ENCODE measurements at places on chromosomes 11 and 22.

GRCh38 chr11:120224972-120225909 is 14.4 kb downstream of the OAF start:
- no peak for DNase-seq

GRCh38 chr11:77052518-77052917 is 14.3 kb upstream of the CAPN5 start:
- DNase-seq, result no peak

GRCh38 chr11:95231127-95231880 is at the start of gene SESN3:
Gene SESN3, minus strand, starts transcription at chr11:95231202. Its CDS starts 342 bp downstream, at chr11:95230860.
- DNase-seq, result peak; percentile 99

DNA sequence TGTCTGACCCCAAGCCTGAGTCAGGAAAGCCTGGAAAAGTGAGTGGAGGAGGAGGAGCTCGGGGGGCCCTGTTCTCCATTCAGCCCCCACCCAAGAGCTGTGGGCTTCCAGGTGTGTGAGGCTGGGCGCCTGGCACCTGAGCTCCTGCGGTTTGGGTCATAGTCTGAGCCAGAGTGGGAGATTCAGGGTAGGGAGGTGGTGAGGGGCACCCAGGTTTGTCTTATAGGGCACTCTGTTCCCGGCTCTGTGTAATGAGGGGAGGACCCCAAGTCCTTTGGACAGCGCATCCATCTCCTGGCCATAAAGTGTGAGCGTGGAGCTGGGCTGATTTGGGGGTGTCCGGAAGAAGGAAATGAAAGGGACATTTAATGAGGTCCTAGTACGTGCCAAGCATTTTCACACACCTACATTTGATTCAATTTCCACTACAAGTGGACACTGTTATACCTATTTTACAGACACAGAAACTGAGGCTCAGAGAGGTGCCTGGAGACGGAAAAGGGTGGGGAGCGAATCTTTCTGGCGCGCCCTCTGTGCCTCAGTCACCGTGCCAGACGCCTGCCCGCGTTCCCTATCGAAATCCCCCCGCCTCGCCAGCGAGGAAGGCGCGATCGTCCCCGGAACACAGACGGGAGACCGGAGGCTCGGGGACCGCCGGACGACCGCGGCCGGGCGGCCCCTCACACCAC is 1.2 kb downstream of the NPTXR start:
- DNase-seq, result no peak

GRCh38 chr22:17915676-17916075 is 108.7 kb downstream of the MICAL3 start:
- no peak for DNase-seq

- DNase-seq, result no peak
Measured at GRCh38 chr11:119306373-119306890, 10.5 kb downstream of the MCAM start.

- DNase-seq, result peak; percentile 81
Measured at GRCh38 chr22:35376728-35377472, 4.0 kb upstream of the HMOX1 start.

DNA sequence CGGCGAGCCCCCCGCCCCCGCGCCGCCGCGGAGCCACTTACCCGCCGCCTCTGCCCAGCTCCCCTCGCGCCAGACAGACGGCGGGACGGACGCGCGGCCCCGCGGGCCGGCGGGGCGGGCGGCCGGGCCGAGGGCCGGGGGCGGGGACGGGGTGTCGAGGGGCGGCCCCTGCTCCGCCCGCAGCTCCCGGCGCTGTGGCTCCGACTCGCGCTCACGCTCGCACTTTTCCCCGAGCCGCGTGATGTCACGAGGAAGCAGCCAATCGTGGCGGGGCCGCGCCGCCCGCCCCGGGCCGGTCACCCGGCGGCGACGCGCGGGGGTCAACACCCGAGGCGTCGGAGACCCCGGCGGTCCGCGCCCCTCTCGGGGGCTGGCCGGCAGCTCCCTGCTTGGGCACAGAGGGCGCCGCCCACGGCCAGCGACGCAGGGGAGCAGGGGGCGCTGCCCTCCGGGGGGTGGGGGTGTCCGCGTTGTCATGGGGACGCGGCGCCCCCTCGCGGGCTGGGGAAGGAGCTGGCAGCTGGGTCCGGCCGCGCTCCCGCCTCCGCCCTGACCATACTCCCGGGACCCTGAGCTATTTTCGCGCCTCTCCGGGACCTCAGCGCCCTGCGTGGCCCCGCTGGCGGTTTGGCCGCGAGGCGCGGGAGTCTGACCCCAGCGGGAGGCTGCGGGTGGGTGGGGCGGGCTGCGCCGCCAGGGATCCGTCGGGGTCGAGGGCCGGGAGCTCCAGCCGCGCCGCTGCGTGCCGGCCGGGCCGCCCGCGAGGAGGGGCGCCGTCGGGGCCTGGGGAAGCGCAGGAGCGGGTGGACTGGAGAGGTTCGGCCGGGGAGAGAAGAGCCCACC is at the start of gene CHRM4:
Gene CHRM4, minus strand, starts transcription at position 199 of the 843 bp plus-strand sequence. CDS start 5,219 bp downstream, outside the sequence.
- DNase-seq, result peak; percentile 69

DNA sequence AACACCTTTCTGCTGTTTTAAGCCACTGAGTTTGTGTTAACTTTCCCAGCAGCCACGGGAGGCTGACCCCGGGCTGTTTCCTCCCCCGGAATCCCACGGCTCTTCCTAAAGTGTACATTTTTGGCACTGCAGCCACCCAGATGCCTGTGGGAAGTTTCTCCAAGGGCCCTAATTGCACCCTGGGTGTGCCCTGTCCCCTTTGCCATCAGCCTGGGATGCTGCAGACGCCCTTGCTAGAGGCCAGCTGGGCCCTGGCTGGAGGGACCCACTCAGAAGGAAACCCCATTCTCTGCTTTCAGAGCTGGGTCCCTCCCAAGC is 883.3 kb downstream of the BRD1 start:
- no peak for DNase-seq

DNA sequence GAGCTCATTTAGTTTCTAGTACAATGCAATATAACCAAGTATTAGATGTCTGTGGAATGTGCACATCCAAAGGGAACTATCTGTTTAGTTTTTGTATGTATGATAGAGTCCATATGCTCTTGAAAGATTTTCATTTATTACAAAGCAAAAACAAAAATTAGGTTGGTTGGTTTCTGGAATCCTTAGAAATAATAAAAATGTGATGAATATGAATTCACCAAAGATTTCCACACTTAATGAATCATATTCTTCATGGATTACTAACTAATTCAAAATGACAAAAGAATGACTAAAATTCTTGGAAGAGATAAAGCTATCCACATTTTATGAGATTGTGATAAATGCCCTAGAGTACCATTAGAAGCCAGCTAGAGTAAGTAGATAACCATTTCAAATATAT is 261.1 kb downstream of the SBF2 start:
- DNase-seq, result no peak

- no peak for DNase-seq
Measured at GRCh38 chr11:69931060-69931910, 112.1 kb upstream of the FGF3 start.

DNA sequence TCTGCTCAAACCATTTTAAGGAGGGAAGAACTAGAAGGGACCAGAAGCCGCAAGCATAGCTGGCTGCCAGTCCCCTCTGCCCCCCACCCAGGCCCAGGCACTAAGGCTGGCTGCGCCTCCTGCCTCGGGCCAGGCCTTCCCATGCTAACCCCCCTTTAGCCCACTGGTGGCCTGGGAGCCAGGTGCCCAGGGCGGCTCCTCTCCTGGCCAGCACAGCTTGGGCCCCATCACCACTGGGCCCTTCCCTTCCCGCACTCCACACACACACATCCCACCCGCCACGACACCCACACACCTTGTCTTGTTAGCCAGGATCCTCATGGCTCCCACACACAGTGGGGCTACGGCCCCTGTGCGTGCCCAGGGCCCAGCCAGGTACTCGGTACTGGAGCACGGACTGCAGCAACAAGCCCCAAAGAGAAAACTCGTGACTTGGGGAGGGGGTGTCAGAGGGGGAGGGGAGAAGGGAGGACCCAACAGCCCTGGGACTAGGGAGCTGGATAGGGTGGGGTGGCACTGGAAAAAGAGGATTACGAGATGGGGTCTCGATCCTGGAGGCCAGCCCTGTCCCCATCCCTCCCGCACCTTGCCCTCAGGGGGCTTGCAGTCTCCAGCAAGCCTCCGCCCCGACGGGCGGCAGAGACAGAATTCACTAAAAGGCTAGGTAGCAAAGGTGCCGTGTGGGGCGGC is 16.0 kb downstream of the BCL9L start:
- no peak for DNase-seq

- DNase-seq, result peak; percentile 56
Measured at GRCh38 chr11:117300283-117300663, 9.1 kb downstream of the BACE1-AS start.
